ENCODE measurements at places on chromosomes 16 and 17. TPM values are rescaled to one million over a fixed set of nuclear protein-coding genes. Genes with fewer than 3 reads are reported as not detected.

DNA sequence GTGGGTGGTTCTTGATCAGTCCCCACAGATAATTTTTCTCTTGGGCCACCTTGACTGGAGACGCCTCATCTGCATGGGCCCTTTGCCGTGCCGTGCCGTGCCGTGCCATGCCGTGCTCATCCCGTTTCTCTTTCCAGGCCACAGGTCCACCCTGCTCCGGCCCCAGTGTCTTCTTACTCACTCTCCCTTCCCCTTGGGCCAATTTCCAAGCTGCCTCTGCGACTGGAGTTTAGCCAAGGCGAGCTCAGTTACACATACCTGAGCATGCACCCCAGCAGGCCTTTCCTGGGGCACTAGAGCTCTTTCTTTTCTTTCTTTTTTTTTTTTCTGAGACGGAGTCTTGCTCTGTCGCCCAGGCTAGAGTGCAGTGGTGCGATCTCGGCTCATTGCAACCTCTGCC, 40.5 kb upstream of the MGAT5B start:
- DNase-seq = no peak

GRCh38 chr17:73719588-73720071, 75.4 kb upstream of the SDK2 start:
- DNase-seq = no peak

GRCh38 chr17:33647956-33648355, 354.9 kb upstream of the ASIC2 start:
- no peak for DNase-seq

DNA sequence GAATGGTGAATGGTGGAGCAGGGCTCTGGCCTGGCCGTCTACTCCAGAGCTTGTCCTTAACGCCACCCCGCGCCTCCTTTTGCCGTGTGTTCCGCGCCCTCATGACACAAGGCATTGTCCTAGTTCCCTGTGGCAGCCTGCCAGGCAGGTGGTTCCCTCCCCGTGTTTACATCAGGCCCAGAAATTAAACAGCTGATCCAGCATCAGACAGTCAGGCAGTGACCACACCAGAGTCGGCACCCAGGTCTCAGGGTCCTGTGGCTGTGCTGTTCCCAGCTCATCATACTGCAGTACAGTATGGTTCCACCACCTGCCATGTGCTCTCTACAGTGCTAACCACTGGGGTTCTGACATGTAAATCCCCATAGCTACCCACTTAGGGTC, 119.7 kb downstream of the RAB11FIP4 start:
- DNase-seq = no peak

Gene BANP
- total RNA-seq = 21.7 TPM

- DNase-seq = no peak
These were observed 29.0 kb downstream of the ZC3H18 start for GRCh38 chr16:88599092-88599733.

Gene FBXO39
- total RNA-seq = not detected

GRCh38 chr17:64626827-64627226, 35.3 kb downstream of the SMURF2 start:
- no peak for DNase-seq

Gene SLC2A4
- total RNA-seq = 3.4 TPM

GRCh38 chr17:67467500-67468455, 90.7 kb downstream of the PITPNC1 start:
- no peak for DNase-seq

Gene SHISA6
- not detected for total RNA-seq

Gene KRT32
- not detected for total RNA-seq

DNA sequence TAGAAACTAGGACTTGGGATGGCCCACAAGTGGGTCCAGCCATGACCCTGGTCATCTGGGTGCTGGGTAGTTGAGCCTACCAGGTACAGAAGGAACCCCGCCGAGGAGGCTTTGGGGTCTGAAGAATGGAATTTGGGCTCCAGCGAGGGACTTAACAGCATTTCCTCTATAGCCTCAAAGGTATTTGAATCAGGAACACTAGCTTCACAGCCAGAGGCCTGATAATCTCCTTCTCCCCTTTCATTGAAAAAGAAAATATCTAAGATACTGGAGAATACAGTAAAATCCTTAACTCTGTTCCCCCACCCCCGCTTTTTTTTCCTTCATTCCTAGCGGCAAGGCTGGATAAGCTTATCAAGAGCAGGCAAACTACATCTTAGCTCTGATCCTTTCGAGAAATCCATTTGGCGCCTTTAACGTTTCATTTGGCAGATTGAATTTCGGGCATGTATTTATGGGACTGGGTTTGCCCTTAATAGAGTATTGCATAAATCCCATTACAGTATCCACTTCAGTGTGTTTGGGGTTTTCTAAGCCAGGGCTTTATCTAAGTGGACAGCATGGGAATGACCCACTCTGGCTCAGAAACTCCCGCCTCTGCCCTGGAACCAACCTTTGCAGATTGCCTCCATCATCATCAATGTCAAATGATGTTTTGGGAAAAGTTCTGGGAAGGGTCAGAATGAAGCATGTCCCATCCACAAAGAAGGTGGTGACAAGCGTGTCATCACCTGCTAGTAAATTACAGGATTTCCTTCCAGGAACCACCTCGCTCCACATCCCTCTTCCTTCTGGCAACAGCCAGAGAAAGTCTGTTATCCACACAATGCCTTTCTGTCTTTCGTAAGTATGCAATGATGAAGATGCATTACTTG, 36.9 kb downstream of the XYLT1 start:
- no peak for DNase-seq

DNA sequence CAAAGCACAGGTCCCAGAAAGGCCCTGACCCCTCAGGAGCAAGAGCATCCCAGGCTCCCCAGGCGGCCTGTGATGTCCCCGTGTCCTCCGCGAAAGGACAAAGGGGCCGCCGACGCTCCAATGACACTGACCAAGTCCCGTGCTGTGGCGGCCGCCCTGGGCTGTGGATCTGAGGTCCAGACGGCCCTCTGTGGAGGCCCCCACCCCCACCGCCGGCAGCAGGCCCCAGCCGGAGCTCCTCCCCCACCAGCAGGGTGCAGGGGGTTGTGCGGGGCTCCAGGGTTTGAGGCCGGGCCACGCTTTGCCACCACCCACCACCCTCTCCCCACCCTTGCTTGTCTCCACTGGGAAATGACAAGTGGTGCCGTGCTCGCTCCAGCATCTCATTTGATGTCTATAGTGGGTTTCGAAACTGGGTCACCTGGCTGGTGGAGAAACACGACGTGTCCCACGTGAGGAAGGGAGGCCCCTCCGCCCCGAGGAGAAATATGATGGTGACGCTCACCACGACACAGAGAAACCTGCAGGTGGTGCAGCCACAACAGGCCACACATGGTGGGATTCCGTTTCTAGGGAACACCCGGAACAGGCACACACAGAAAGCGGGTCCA, 31.2 kb upstream of the ZNF469 start:
- DNase-seq = no peak

GRCh38 chr17:57607553-57608120, 137.5 kb downstream of the CCDC182 start:
- DNase-seq = no peak

Gene C17orf107
- total RNA-seq = 0.42 TPM

DNA sequence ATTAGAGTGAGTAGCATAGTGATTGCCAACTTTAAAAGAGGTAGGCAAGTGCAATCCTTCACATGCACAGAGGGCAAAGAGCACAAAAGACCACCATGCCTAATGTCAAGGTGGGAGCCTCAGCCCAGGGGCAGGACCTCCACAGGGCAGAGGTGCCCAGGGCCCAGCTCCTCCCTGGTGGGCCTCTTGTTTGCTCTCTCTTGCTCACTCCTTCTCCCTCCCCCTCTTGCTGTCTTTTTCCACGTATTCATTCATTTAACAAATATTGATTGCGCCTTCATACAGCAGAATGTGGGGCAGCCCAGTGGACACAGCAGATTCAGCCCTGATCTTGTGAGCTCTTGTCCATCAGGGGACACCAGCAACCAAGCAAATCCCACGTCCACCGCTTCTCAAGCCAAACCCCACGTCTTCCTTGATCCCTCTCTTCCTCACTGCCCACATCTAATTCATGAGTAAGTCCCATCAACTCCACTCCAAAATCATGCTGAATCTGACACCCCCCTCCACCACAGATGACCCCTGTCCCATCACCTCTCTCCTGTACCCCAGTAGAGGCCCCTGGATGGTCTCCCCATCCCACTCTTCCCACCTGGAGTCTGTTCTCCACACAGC, 44.1 kb upstream of the RPL38 start:
- DNase-seq = no peak

- no peak for DNase-seq
These were observed 5.7 kb downstream of the FN3K start for GRCh38 chr17:82740906-82741759.

DNA sequence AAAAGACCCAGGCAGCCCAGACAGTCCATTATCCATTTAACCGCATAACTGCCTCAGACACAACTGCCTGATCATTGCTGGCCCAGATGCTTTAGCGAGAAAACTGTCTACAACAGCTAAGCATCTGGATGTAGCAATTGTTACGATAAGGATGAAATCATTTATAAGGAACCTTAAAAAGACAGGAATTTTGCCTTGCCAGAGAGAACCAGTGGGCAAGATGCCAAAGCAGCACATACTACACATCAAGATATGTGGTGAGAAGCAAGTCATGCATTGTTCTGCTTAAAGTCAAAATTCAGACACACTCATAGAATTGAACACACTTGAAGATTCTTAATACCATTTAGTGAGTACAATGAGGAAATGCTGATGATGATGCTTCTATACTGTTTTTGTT, 1525.3 kb downstream of the CDH8 start:
- DNase-seq = no peak
